ENCODE measurements at places on chromosomes 5 and 9.

DNA sequence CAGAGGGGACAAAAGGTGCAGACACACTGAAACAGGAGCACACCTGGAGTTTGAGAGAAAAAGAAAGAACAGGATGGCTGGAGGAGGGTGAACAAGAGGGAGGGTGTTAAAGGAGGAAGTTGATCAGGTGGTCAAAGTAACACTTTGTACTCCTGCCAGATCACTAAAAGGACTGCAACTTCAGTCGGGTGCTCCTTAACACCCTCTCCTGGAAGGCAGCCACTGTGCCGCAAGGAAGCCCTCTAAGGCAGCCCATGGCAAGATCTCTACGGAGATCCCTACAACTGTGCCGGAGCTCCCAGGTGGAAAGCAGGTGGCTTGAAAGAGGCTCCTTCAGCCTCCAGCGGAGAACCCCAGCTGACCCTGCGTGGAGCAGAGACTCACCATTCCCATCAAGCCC, 124.4 kb upstream of the MSX2 start:
- DNase-seq: no peak

- no peak for DNase-seq
Measured at GRCh38 chr5:73808911-73809310, 182.9 kb downstream of the ARHGEF28 start.

- DNase-seq: peak; percentile 60
Measured at GRCh38 chr5:155193029-155193428, 179.5 kb downstream of the KIF4B start.

DNA sequence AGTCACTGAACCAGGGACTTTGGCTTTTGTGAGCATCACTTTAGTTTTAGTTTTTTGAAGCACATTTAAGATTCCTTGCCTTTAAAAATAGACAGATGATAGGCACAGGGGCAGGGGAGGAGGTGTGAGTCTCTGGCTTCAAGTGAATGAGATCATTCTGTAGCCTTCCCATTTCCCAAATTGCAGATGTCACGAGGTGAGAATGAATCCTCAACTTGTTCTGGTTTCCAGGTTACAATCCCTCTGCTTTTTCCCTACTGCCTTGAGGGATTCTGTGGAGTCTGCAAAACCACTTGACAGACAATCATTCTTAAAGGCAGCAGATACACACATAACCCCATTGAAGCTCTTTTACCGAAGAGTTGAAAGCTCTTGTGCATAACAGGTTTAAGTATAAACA, 332.4 kb downstream of the DMAC1 start:
- no peak for DNase-seq

DNA sequence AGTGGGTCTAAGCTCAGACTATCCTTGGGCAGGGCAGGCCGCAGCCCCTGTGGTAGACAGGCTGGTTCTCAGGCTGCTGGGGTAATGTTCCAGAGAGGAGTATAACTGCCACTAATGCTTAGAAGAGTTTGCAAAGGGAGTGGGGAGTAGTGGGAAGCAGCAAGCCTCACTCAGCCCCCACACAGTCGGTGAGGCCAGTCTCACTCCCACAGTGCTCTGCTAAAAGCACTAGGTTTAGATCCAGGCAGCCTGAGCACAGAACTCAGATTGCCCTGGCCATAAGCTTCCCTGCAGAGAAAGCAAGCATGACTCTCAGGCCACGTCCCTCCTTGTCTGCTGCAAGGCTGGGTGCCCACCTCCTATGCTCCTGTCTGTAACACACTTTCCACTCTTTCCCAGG, 69.4 kb upstream of the HCN1 start:
- no peak for DNase-seq

GRCh38 chr5:76445063-76445462, 42.0 kb downstream of the IQGAP2 start:
- no peak for DNase-seq

DNA sequence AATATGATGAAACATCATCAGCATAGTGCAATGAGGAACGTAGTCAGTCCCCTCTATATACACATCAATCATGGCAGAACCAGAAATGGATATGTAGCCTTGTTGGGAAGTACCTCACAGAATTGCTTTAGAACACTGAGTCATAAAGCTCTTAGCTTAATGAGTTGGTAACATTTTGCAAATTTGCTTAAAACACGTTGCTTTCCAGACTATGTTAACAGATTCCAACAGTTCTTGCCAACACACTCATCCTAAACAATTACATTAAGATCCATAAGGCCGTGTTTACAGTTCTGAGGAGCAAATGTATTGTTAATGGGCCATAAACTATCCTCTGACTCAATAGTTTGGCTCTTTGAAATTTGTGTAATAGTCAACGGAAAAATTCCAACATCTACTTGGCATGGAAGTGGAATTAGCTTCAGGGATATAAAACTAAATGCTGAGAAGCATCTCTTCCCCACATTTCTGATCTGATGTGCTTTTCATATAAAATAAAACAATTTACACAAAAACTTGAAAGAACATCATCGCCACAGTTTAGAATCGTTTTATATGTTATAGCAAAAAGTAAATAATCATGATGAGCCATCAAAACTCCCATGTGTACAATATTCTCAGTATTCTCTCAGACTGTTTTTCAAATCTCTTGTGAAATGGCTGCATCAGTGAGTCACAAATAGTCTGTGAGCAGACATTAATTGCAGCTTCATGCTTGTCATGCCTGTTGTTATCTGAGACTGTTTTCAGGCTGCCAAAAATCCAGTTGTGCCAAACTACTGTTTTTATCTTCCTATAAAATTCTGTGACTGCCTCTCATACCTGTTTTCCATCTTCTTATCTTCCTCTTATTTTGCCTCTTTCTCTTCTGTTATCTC, 291.9 kb downstream of the COX7C start:
- no peak for DNase-seq

DNA sequence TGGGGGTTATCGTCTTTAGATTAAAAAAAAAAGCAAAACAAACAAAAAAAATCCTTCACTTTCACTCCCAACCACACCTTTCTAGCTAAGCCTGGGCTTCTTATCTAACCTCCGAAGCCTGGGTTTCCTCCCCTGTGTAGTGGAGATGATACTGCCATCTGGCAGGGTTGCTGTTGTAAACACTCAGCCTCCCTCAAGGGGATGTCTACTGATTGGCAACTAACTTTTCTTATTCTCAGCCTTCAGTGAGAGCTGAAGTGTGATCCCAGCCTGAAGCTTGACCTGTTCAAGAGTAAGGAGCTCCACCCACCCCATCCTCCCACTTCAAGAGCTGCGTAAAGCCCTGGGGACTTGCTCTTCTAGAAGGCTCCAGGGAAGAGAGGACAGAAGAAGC, 21.5 kb upstream of the WWC1 start:
- DNase-seq: no peak
